ENCODE measurements at places on chromosomes 1 and 21. TPM values are rescaled to one million over a fixed set of nuclear protein-coding genes. Genes with fewer than 3 reads are reported as not detected.
A peak's percentile ranks its signal among the peaks of the same experiment; 100 is the strongest.

GRCh38 chr21:45898028-45898350, 83.6 kb upstream of the COL6A1 start:
- H3K36me3 ChIP-seq, result peaks cover 4% of the 10 kb centered on the region
- H3K4me1 ChIP-seq, result peaks cover 7% of the 10 kb centered on the region
- peaks cover 2% of the 10 kb centered on the region for H3K27me3 ChIP-seq
- peak; percentile 50 for DNase-seq

DNA sequence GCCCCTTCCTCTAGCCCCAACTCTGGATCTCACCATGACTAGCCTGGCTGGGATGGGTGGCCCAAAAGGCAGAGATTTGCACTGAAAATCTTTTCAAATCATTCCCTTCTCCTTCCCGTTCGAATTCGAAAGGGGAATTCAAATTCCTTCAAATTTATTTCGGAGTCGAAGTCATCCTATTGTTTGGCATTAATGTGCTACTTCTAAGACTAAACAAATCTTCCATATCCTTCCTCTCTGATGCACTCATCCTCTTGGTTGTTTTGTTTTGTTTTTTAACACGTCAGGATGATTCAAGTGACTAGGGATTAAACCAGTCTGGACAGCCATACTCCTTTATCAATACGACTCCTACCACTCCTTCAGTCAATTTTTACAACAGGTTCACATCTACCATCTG, 95.5 kb upstream of the SGIP1 start:
- H3K27ac ChIP-seq, result no peak overlapping the region
- H3K4me1 ChIP-seq, result peaks cover 8% of the 10 kb centered on the region
- H3K27me3 ChIP-seq, result no peaks in the 10 kb centered on the region
- H3K4me3 ChIP-seq, result no peak overlapping the region

GRCh38 chr1:57638239-57638638, 214.4 kb upstream of the DAB1 start:
- no peak for DNase-seq
- peaks cover 4% of the 10 kb centered on the region for H3K4me1 ChIP-seq
- H3K4me3 ChIP-seq, result no peak overlapping the region
- peaks cover 9% of the 10 kb centered on the region for H3K27me3 ChIP-seq
- no peak overlapping the region for H3K27ac ChIP-seq
- no peaks in the 10 kb centered on the region for H3K36me3 ChIP-seq

DNA sequence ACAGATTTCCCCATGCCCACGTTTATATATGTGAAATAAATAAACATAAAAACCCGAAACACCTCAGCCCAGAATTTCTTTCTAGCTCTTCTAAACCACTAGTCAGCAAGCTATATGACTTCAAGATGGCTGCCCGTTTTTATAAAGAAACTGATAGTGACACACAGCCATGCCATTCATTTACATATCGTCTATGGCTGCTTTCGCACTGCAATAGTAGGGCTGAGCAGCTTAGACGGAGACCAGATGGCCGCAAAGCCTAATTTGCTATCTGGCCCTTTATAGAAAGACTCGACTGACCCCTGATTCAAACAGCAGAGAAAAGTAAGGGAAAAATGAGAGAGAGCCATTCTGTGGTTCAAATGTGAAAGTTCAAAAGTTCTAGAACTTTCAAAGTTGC, 45.7 kb upstream of the FMN2 start:
- H3K4me1 ChIP-seq, result peaks cover 6% of the 10 kb centered on the region
- H3K36me3 ChIP-seq, result no peaks in the 10 kb centered on the region
- no peak for DNase-seq
- no peaks in the 10 kb centered on the region for H3K27me3 ChIP-seq
- H3K27ac ChIP-seq, result no peak overlapping the region

- no peaks in the 10 kb centered on the region for H3K4me1 ChIP-seq
- no peak overlapping the region for H3K4me3 ChIP-seq
- no peaks in the 10 kb centered on the region for H3K27me3 ChIP-seq
- H3K27ac ChIP-seq, result no peak overlapping the region
- no peaks in the 10 kb centered on the region for H3K36me3 ChIP-seq
These were observed 60.3 kb upstream of the GREM2 start for GRCh38 chr1:240672132-240672811.

GRCh38 chr1:93817819-93818569, 61.0 kb downstream of the DNTTIP2 start:
- no peaks in the 10 kb centered on the region for H3K27me3 ChIP-seq
- peaks cover 53% of the 10 kb centered on the region for H3K4me1 ChIP-seq
- no peak overlapping the region for H3K4me3 ChIP-seq
- no peaks in the 10 kb centered on the region for H3K36me3 ChIP-seq
- peak overlapping the region; percentile 33 for H3K27ac ChIP-seq
- DNase-seq, result no peak

DNA sequence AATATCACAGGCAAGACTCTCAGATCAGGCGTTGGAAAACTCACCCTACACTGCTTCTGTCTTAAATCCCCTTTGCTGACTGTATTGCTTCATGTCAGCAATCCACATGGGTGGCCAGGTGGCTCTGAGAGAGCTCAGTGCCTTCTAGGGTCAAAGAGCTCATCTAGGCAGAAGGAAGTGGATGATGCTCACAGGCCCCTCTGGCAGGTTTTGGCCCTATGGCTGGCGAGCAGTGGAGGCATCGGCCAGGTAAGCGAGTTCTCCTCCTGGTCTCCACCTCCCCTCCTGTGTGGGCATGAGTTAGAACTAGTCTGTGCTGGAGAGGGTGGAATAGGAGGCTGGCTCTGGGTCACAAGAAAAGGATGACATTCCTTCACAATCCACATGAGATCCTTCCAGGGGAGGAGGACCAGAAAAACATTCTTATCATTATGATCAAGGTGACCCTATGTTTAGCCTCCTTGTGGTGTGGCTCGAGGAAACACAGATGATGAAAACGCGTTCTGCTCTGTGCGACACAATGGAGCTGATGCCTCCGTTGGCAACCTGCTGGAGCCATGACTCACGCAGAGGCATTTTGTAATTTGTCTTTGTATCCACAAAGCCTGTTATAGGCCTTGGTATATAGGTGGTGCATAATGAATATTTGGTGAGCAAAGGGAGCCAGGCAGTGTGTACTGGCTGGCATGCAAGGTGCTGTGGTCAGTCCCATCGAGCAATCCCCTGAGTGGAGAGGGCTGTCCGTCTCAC, 264.6 kb upstream of the RAB4A start:
- no peak for DNase-seq
- no peak overlapping the region for H3K27ac ChIP-seq
- peaks cover 3% of the 10 kb centered on the region for H3K27me3 ChIP-seq
- no peaks in the 10 kb centered on the region for H3K4me1 ChIP-seq
- H3K4me3 ChIP-seq, result no peak overlapping the region

Gene DSCAM
- total RNA-seq, result not detected

Gene GPR161
- total RNA-seq, result 30.8 TPM

Gene RUSC1
- total RNA-seq, result 49.1 TPM
